ENCODE measurements at places on chromosomes 5 and 9.

- no peak for DNase-seq
- H3K36me3 ChIP-seq = no peaks in the 10 kb centered on the region
- no peaks in the 10 kb centered on the region for H3K27me3 ChIP-seq
- H3K27ac ChIP-seq = no peak overlapping the region
- H3K4me1 ChIP-seq = peaks cover 3% of the 10 kb centered on the region
Measured at GRCh38 chr9:122814545-122814944, 13.8 kb downstream of the PDCL start.

GRCh38 chr9:36551910-36552309, 20.8 kb upstream of the MELK start:
- no peaks in the 10 kb centered on the region for H3K36me3 ChIP-seq
- no peak for DNase-seq
- H3K27ac ChIP-seq = no peak overlapping the region
- H3K27me3 ChIP-seq = no peaks in the 10 kb centered on the region

DNA sequence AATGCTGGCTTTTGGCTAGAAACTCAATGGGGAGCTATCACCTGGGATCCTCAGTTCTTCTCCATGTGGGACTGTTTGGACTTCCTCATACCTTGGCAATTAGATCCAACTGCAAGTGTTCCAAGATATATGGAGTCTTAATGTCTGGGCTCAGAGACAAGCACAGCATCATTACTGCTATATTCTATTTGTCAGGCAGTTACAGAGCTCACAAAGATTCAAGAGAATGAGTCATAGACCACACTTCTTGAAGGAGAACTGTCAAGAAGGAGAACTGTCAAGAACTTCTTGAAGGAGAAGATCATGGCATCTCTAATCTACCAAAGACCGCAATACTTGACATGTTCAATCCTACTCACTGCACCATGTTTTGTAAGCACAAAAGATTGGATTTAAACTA, 106.8 kb upstream of the NREP start:
- no peaks in the 10 kb centered on the region for H3K36me3 ChIP-seq
- no peak overlapping the region for H3K27ac ChIP-seq
- no peak for DNase-seq
- H3K4me1 ChIP-seq = no peaks in the 10 kb centered on the region
- no peaks in the 10 kb centered on the region for H3K27me3 ChIP-seq
- no peak overlapping the region for H3K4me3 ChIP-seq

DNA sequence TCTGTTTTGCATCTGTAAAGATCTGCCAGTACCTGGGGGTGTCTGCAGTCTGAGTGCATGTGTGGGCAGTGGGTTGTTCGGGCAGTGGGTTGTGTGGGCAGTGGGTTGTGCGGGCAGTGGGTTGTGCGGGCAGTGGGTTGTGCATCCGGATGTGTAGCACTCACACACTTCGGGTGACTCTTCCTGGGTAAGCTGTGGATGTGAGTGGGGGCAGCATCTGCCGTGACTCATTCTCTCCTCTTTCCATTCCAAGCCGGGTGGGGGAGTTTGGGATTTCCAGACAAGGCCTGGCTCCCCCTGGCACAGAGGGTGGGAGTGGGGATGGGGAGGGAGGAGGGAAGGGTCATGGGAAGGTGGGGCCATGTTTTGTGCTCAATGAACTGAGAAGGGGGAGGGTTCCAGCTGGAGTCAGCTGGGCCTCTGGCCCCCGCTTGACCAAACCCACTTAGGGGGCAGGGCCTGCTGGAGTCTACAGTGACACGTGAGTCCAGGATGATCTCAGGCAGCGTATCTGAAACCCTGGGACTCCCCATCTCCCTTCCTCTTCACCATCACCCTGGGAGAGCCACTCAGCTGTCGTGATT, 8.3 kb downstream of the CRB2 start:
- no peaks in the 10 kb centered on the region for H3K36me3 ChIP-seq
- DNase-seq = no peak
- no peak overlapping the region for H3K4me3 ChIP-seq
- H3K27me3 ChIP-seq = no peaks in the 10 kb centered on the region
- no peak overlapping the region for H3K27ac ChIP-seq
